ENCODE measurements at places on chromosomes 13 and 19.
A peak's percentile ranks its signal among the peaks of the same experiment; 100 is the strongest.

GRCh38 chr19:4867534-4868285 lies at the start of gene PLIN3:
Gene PLIN3, minus strand, starts transcription at chr19:4867667. Its CDS starts 6,273 bp downstream, at chr19:4861394.
- no peaks in the 10 kb centered on the region for H3K4me1 ChIP-seq
- H3K27ac ChIP-seq, result peak within 1 kb of the TSS; percentile 59
- no peaks in the 10 kb centered on the region for H3K27me3 ChIP-seq
- peak; percentile 99 for DNase-seq

- no peak overlapping the region for H3K27ac ChIP-seq
- H3K36me3 ChIP-seq, result no peaks in the 10 kb centered on the region
- DNase-seq, result no peak
- H3K4me1 ChIP-seq, result no peaks in the 10 kb centered on the region
- no peaks in the 10 kb centered on the region for H3K27me3 ChIP-seq
- H3K4me3 ChIP-seq, result no peak overlapping the region
Measured at GRCh38 chr19:7618348-7618747, 11.0 kb downstream of the XAB2 start.

DNA sequence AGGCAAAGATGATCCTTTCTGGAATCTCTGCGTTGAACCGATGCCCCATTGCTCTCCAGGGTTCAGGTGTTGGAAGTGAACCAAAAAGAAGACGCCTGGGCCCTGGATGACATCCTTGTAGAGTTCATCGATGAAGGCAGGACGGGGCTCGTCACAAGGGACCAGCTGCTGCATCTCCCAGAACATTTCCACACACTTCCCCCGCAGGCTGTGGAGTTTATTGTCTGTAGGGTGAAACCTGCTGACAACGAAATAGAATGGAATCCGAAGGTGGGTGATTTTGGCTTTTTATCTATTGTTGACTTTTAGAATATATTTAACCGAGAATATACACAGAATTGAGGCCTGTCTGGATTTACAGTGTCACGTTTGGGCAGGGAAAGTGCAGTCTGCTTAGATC lies 58.4 kb downstream of the SLC7A9 start:
- no peak overlapping the region for H3K4me3 ChIP-seq
- H3K27me3 ChIP-seq, result no peaks in the 10 kb centered on the region
- H3K4me1 ChIP-seq, result no peaks in the 10 kb centered on the region
- peak; percentile 26 for DNase-seq
- no peak overlapping the region for H3K27ac ChIP-seq

GRCh38 chr19:13906521-13906904 lies 512 bp downstream of the CC2D1A start:
- H3K27me3 ChIP-seq, result no peaks in the 10 kb centered on the region
- no peak overlapping the region for H3K27ac ChIP-seq
- DNase-seq, result no peak
- H3K4me3 ChIP-seq, result peak overlapping the region; percentile 76
- no peaks in the 10 kb centered on the region for H3K4me1 ChIP-seq
- H3K36me3 ChIP-seq, result no peaks in the 10 kb centered on the region

GRCh38 chr19:11578258-11579142 lies 1.1 kb upstream of the ACP5 start:
- H3K36me3 ChIP-seq, result no peaks in the 10 kb centered on the region
- no peak overlapping the region for H3K27ac ChIP-seq
- DNase-seq, result peak; percentile 86

DNA sequence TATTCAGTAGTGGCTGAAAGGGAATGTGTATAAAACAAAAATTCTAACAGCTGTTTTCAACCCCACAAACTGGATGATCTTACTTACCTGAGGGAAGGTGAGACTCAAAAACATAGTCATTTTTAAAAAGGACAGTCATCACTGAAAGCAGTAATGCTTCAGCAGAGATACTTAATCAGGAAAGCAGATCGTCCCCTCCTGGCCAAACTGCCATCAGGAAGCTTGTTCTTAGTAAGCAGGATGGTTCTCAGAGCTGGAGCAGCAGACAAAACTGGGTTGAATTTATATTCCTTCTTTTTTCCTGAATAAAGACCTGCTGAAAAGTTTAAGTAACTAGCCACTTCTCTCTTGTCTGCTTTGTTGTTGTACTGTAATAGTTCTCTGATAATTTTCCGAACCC lies 1156.5 kb downstream of the OLFM4 start:
- H3K27me3 ChIP-seq, result no peaks in the 10 kb centered on the region
- H3K4me3 ChIP-seq, result no peak overlapping the region
- no peaks in the 10 kb centered on the region for H3K4me1 ChIP-seq
- no peak for DNase-seq
- no peaks in the 10 kb centered on the region for H3K36me3 ChIP-seq
- H3K27ac ChIP-seq, result no peak overlapping the region

DNA sequence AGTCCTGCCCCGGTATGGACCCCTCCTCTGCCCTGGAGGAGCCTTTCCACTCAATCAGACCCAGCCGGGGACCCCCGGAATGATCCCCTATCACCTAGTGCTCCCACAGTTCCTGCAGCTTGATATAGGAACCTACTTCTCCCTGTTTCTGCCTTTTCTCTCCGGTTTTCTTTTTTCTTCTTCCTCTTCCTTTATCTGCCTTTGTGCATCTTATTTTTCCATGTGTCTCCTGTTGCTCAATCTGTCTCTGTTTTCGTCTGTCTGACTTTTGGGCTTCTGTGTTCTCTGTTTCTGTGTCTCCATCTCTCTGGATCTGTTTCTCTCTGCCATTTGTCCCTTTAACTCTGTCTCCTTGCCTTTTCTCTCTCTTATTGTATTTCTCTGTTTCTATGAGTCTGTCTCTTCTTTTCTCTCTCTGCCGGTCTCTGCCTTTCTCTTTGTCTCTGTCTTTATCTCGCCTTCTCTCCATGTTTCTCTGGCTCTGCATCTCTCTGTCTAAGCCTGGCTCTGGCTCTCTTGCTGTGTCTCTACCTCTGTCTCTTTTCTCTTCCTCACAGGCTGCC lies 10.0 kb downstream of the MEGF8 start:
- no peak overlapping the region for H3K27ac ChIP-seq
- H3K4me1 ChIP-seq, result no peaks in the 10 kb centered on the region
- no peaks in the 10 kb centered on the region for H3K36me3 ChIP-seq
- H3K4me3 ChIP-seq, result no peak overlapping the region
- no peak for DNase-seq

DNA sequence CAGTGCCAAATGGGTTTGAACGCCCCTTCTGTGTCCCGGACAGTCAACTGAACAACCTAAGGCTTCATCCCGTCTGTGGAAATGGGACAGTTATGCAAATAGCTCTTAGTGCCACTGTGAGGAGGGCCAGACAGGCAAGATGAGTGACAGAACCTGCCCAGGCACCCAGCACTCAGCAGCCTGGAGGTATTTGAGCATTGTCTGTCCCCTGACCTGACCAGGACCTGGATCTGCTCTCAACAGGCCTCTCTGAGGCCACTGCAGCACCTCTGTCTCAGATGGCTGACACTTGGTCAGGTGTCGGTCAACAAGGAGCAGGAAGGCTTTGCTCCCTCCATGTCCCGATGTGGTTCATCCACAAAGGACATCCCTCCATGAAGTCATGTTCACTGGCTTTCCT lies 67.9 kb downstream of the CCDC70 start:
- no peak for DNase-seq
- H3K36me3 ChIP-seq, result no peaks in the 10 kb centered on the region
- H3K27me3 ChIP-seq, result no peaks in the 10 kb centered on the region
- no peaks in the 10 kb centered on the region for H3K4me1 ChIP-seq

- DNase-seq, result no peak
Measured at GRCh38 chr13:42760951-42761350, 20.4 kb upstream of the FAM216B start.

DNA sequence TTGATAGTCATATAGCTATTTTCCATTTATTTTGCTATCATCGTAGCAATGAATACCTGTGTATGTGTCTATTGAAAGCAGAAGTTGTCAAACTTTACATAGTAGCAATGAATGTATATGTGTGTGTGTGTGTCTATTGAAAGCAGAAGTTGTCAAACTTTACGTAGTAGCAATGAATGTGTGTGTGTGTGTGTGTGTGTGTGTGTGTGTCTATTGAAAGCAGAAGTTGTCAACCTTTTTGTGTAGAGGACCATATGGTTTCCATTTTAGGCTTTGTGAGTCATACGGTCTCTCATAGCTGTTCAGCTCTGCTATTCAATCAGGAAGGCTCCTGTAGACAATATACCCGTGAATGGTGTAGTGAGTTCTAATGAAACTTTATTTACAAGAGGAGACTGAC lies 20.8 kb downstream of the NLRP4 start:
- no peaks in the 10 kb centered on the region for H3K4me1 ChIP-seq
- H3K4me3 ChIP-seq, result no peak overlapping the region
- H3K36me3 ChIP-seq, result no peaks in the 10 kb centered on the region
- no peak for DNase-seq

DNA sequence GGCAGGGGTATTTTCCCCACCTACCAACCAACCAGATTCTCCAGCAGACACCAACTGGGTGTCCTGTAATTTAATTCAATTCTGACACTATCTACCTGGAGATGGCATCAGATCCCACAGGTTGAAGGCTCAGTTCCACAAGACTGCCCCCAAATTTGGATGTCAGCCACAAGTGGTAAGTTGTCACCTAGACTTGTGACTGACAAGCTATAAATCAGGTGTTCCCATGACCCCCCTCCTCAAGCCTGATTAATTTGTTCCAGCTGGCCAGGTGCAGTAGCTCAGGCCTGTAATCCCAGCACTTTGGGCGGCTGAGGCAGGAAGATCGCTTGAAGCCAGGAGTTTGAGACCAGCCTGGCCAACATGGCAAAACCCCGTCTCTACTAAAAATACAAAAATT lies 10.6 kb upstream of the HAUS5 start:
- no peak overlapping the region for H3K27ac ChIP-seq
- no peak overlapping the region for H3K4me3 ChIP-seq
- DNase-seq, result peak; percentile 10
- H3K4me1 ChIP-seq, result no peaks in the 10 kb centered on the region
- H3K36me3 ChIP-seq, result no peaks in the 10 kb centered on the region

GRCh38 chr19:46009530-46010510 lies 13.0 kb downstream of the PGLYRP1 start:
- H3K4me3 ChIP-seq, result no peak overlapping the region
- peak; percentile 91 for DNase-seq
- H3K4me1 ChIP-seq, result no peaks in the 10 kb centered on the region
- no peak overlapping the region for H3K27ac ChIP-seq
- no peaks in the 10 kb centered on the region for H3K27me3 ChIP-seq
- no peaks in the 10 kb centered on the region for H3K36me3 ChIP-seq

GRCh38 chr19:7879836-7880235 lies 5.6 kb upstream of the PRR36 start:
- H3K4me3 ChIP-seq, result no peak overlapping the region
- DNase-seq, result no peak
- no peaks in the 10 kb centered on the region for H3K4me1 ChIP-seq

DNA sequence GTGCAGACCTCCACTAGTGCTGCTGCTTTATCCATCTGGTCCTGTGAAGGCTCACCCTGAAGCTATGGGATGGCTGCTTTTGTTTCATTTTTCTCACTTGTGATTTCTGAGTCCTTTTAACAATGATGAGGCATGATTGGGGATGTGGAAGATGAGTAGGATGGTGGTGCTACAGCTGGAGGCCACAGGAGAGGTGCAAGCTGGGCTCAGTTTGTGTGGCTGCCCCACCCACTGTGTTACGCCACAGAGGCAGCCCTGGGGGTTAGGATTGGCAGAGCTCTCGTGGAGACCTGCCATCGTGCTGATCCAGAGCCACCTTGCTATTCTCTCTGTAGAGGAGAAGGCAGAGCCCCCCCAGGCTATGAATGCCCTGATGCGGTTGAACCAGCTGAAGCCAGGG lies 19.6 kb upstream of the QTRT1 start:
- H3K4me3 ChIP-seq, result no peak overlapping the region
- H3K27me3 ChIP-seq, result no peaks in the 10 kb centered on the region
- no peaks in the 10 kb centered on the region for H3K4me1 ChIP-seq
- H3K27ac ChIP-seq, result no peak overlapping the region
- DNase-seq, result no peak

GRCh38 chr19:21328406-21328805 lies 804 bp downstream of the ZNF708 start:
- H3K27ac ChIP-seq, result no peak overlapping the region
- H3K4me1 ChIP-seq, result no peaks in the 10 kb centered on the region
- H3K36me3 ChIP-seq, result no peaks in the 10 kb centered on the region
- no peaks in the 10 kb centered on the region for H3K27me3 ChIP-seq
- H3K4me3 ChIP-seq, result peak overlapping the region; percentile 11
- no peak for DNase-seq

GRCh38 chr19:33296488-33296971 lies 5.8 kb downstream of the CEBPA start:
- H3K4me1 ChIP-seq, result no peaks in the 10 kb centered on the region
- no peak overlapping the region for H3K4me3 ChIP-seq
- H3K27ac ChIP-seq, result no peak overlapping the region

DNA sequence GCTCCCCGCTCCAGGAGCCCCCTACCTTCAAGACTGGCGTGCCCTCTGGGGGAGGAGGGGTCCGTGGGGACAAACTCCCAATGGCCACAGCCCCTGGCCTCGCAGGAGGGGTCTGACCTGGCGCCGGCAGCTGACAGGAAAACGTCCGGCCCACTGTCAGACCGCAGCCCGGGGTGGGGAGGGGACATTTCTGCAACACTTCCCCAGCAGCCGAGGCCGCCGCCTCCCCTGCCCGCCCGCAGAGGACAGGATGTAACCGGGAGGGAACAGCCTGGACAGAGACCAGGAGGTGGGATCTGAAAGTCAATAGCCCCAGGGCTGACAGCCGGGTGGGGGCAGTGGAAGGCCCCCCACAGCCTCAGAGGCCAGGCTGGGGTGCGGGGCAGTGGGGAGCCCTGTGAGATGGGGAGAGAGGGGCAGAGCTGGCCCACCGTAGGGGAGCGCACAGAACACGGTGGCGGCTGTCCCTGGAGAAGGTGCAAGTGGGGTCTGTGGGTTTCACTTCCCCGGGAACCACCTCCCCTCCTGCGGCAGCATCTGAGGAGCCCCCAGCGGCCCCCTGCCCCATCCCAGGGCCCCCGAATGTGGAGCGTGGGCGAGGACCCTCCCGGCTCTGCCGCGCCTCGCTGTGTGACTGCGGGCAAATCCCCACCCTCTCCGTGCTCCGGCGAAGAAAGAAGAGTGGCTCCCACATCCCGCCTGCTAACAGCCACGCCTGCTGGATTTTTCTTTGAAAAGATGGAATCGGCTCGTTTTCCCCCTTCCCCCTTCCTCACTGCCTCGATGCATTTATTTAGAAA lies at the start of gene PEAK3:
PEAK3 (minus strand) TSS at position 114 of the 800 bp plus-strand sequence. CDS start 1,244 bp downstream, outside the sequence.
- H3K4me3 ChIP-seq, result no peak within 1 kb of the TSS
- peak; percentile 90 for DNase-seq
- H3K27ac ChIP-seq, result no peak within 1 kb of the TSS
- H3K36me3 ChIP-seq, result no peaks in the 10 kb centered on the region

- no peak overlapping the region for H3K4me3 ChIP-seq
- no peak overlapping the region for H3K27ac ChIP-seq
- DNase-seq, result no peak
- H3K27me3 ChIP-seq, result no peaks in the 10 kb centered on the region
- H3K36me3 ChIP-seq, result no peaks in the 10 kb centered on the region
- no peaks in the 10 kb centered on the region for H3K4me1 ChIP-seq
Measured at GRCh38 chr13:98365302-98365701, 188.2 kb upstream of the RNF113B start.

DNA sequence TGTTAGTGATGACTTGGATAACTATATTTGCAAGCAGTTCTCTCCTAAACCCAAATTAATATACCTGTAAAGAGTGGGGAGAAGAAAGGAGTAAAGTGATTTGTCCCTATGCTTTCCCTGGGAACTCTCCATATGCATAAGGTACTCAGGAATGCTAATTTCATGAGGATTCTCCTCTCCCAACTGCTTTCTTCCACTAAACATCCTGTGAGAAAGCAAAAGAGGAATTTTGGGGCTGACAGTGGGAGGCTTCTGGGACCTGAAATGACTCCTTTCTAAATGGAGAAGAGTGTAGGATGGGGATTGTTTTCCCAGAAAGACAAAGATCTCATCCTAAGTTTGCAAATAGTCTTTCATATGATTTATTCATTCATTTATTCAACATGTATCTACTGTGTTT lies 250.5 kb downstream of the TDRD3 start:
- H3K4me1 ChIP-seq, result no peaks in the 10 kb centered on the region
- no peak for DNase-seq
- H3K27me3 ChIP-seq, result no peaks in the 10 kb centered on the region
- no peaks in the 10 kb centered on the region for H3K36me3 ChIP-seq

Measured in aorta (tissue), 5 donors.